ENCODE measurements at places on chromosomes 12 and 14.

DNA sequence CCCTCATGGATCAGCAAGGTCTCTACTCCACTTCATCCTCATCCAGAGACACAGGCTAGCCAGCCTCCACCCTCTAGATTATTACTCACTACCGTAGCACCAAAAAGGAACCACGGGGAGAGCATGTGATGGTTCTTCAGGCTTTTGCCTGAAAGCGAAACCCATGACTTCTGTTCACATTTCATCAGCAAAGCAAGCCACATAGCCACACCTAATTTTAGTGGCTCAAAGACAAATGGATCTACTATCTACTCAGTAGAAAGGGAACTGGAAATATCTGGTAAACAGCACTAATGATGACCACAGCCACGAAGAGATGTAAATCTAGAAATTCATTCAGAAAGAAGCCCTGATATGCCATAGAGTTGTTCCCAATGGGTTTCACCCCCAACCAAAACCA is 51.4 kb downstream of the VCPKMT start:
- DNase-seq = peak; percentile 70

GRCh38 chr14:104438166-104438887 is 141.2 kb upstream of the C14orf180 start:
- DNase-seq = no peak

DNA sequence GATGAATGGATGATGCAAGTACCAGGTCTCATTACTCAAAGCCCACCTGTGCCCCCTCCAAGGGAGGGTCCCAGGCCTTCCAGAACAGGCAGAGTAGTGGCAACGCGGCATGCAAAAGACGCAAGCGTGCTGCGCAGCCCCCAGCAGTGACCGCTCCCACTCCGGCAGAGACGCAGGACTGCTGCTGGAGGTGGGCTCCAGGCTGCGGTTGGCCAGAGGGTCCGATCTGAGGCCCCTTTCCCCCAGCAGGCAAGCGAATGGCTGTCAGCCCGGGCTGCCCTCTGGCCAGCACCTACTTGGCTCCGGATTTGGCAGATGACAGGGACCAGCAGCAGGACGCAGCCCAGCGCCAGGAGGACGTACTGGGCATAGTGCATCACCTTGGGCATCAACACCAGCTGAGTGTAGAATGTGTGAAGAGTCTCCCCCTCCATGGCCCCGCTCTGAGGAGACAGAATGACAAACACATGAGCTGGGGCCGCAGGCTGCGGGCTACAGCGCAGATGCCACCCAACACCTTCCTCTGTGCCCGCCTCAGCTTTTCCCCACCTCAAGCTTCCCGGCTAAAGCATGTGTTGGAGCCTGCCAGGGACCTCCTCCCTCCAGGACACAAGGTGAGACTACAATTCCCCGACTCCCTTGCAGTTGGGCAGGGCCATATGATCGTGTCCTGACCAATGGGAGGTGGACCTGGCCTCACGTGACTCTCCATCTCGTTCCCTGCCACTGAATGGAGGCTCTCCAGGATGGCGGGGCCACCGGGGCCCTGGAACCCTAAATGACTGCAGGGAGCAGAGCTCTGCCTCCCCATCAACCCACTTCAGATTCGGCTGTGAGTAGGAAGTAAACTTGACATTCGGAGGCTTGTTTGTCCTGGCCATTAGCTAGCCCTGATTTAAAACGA is 77.4 kb downstream of the SCARB1 start:
- DNase-seq = no peak

DNA sequence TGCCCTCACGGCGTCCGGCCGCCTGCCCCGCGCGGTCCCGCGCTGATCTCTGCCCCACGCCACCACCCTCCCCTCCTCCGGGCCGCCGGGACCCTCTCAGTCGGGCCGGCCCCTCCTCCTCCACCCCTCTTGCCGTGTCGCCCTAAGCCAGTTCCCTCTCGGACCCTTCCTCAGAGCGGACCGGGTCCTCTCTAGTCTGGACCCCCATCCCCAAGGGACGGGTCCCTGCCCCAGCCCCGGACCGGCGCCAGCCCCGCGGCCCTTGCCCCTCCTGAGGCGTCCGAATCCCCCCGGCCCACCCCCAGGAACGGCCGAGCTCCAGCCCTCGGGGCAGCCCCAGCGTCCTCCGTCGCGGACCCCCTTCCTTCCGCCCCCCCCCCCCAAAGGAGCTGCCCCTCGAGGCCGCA is 485 bp downstream of the PPP4R4 start:
- no peak for DNase-seq

GRCh38 chr12:8817856-8818255 is 4.6 kb upstream of the A2ML1 start:
- DNase-seq = no peak
